ENCODE measurements at places on chromosomes 5 and 9.

DNA sequence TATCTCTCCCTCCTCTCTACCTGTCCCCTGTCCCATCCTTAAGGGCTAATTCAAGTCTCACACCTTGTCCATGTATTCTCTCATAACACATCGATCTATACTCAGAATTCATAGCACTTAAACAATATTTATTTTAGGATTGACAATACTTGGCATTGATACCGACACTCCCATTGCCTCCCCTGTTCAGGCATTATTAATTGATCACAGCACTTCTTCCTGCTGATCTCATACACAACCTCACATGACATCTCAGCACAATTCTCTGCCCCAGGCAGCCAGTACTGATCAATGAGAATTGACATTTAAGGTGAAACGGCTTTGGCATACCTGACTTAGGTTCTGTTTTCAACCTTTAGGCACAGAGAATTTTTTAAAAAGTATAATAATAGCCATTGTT lies 582.4 kb upstream of the BRINP1 start:
- DNase-seq: no peak

- DNase-seq: no peak
Observed at GRCh38 chr9:125214186-125214585, 13.8 kb downstream of the RABEPK start.

DNA sequence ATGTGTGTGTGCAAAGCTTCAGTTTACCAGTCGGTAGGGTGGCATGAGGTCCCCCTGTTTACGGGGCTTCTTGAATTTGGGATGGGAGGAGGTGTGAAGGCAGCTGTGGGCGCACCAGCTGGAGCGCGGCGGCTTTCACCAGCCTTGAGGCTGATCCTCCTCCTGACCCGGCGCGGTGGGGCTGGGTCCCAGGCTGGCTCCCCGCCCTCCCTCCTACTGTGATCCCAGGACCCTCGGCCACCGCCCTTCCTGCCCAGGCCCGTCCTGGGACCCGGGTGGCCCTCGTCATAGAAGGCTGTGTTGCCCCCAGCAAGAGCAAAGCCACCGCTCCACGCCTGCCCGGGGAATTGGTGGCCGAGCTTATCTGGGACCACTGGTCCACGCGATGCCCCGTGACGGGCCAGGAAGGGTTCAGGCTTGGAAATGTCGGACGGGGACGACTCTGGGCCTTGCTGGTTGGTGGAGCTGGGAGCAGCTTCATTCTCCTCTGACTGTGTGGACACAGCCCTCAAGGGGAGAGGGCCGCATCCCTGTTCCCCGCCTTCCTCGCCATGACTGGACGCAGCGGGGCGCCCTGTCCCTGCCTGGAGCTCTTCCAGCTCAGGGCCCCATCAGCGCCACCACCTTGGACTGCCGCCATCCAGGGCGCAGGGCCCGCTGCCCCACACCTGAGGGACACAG lies 271.1 kb upstream of the IRX1 start:
- DNase-seq: no peak

DNA sequence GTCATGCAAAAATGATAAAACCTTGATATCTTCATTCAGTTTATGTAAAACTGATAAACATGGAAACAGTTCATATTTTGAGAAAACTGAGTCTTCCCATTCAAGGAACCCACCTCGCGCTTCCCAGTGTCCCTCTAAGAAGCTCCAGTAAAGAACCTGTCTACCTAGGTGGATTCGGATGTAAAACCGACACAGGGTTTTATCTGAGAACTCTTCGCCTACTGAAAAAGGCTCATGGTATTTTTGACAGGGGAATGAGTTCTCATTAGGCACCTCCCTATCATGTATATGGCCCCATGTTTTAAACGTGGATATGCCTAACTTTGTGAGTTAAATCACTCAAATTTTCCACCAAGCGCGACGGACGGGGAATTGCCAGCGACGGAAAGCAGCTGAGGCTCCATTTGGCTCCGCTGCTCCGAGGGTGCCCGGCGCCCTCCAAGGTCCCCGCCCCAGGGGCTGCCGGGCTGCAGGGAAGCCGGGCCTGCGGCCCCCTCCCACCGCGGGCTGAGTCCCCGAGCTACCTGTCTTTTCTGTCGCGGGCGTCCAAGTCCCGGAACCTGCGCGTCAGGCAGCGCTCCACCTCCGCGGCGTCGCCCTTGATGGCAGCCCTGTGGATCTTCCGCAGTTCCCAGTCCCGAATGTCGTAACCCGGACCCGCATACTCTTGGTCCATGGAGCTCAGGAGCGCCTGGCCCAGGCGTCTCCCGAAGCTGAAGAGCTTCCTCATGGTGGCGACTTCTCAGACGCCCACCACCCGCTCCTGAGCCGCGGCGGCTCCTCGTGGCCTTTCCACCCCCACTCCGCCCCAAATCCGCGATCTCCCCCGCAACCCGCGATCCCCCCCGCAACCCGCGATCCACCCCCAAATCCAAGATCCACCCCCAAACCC lies 594 bp downstream of the ANKRD18A start:
- DNase-seq: no peak

DNA sequence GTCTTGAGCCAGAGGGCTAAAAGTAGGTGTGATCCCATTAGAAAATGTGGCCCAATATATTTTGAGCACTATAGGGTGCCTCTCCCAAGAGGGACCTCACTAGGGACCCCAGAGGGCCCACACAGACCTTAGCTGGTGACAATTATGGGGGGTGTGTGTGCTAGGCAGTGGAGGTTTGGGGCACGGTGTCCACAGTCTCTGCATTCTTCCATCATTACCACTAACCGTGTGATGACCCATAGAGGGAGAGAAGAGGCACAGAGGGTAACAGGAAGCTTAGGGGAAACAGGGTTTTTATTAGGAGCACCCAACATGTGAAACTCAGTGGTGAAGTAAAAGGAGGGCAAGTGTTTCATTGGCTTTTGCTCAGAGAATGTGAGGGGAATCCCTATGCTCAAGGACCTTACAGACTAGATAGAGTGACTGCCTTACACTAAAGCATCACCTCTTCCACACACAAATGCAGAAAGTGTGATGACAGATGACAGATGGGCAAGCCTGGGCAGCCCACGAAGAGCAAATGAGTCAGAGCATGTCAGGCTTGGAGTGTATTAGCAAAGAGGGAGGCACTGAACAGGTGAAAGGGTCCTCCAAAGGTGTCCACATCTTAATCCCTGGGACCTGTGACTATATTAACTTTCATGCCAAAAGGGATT lies 2.5 kb upstream of the ACTL7A start:
- no peak for DNase-seq

DNA sequence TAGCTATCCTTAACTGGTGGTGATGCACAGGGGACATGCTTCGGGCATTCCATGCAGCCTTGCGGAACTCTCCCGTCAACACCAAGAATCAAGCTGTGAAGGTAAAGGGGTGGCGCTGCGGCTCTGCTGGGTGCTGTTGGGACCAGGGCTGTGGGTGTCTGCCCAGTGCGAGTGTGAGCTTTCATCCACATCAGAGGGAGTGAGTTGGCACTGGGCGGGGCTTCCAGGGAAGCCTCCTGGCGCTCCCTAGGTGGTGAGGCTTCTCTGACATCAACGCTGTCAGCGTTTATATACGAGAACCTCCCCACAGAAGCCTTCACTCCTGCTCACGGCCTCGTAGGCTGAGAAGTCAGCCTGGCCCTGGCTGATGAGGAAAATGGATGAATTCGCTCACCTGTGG lies 11.7 kb downstream of the ARPC5L start:
- DNase-seq: no peak

- DNase-seq: peak; percentile 80
Observed at GRCh38 chr9:137055385-137056364, 1.8 kb upstream of the ENTPD2 start.

- DNase-seq: no peak
Observed at GRCh38 chr5:74546796-74547195, 93.7 kb downstream of the ENC1 start.

- peak; percentile 95 for DNase-seq
Observed at GRCh38 chr9:114551750-114552685, 35.6 kb upstream of the ATP6V1G1 start.

All from astrocyte of the cerebellum (primary cell).